RPMI7951 (cell line): ENCODE measurements at places on chromosomes 16 and 17. TPM values are rescaled to one million over a fixed set of nuclear protein-coding genes. Genes with fewer than 3 reads are reported as not detected.

DNA sequence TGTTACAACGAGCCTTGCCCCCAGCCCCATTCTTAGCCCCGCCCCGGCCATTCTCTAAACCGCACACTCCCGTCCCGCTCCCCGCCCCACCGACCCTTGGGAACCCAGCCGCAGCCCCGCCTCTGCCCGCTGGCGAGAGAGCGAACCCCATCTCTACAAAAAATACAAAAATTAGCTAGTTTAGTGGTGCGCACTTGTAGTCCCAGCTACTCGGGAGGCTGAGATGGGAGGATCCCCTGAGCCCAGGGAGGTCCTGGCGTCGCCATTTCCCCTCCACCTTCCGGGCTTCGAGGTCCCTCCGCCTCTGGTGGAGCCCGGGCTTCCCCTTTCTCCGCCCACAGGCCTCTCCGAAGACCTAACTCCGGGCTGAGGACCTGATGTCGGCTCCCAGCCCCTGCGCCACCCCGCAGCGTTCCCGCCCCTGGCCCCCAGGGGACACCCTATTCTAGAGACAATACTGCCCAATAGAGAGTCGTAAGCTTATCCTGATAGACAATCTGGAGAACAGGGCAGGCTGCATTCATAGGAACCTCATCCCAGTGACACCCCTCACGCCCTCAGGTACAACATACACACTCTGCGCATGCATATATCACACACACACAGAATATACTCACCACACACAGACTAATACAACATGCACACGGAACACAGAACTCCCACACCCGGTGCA lies 480 bp upstream of the PROCA1 start:
- no peak for DNase-seq

GRCh38 chr17:9529033-9529700 lies 46.5 kb downstream of the STX8 start:
- peak; percentile 15 for DNase-seq

DNA sequence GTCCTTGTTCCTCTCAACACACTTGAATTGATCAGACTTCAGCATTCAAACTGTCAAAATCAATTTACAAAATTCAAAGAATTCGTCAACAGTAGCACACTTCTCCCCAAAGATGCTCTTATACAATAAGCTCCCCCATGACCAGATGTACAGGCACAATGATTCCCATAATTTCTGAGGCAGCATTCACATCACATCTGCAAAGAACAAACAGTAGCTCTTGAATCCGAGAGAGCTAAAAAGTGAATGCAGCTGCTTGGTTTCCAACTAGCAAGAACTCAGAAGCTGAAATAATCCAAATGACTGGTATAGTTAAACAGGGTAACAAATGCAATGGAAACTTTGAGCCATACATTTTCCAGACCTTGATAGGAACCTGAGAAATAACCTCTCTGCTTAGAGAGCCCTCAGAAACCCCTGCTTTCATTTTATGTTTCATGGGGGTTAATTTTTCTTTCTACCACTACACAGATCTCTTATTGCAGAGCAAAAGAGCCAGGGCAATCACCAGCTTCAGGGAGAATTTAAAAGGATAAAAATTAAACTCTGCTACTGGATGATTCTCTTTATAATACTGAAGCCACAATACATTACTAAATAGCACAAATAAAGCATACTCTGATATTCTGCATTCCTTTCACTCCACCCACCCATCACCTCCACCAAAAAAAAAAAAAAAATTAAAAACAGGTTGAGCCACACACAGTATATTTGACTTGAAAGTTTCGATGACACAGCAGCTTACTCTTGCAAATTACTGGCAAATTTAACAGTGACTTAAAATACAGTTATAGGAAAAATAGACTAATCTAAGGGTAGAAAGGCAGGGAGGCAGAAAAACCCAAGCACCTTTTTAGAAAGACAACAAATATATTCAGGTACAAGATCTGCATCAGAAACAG lies 23.1 kb upstream of the TMEM97 start:
- no peak for DNase-seq

DNA sequence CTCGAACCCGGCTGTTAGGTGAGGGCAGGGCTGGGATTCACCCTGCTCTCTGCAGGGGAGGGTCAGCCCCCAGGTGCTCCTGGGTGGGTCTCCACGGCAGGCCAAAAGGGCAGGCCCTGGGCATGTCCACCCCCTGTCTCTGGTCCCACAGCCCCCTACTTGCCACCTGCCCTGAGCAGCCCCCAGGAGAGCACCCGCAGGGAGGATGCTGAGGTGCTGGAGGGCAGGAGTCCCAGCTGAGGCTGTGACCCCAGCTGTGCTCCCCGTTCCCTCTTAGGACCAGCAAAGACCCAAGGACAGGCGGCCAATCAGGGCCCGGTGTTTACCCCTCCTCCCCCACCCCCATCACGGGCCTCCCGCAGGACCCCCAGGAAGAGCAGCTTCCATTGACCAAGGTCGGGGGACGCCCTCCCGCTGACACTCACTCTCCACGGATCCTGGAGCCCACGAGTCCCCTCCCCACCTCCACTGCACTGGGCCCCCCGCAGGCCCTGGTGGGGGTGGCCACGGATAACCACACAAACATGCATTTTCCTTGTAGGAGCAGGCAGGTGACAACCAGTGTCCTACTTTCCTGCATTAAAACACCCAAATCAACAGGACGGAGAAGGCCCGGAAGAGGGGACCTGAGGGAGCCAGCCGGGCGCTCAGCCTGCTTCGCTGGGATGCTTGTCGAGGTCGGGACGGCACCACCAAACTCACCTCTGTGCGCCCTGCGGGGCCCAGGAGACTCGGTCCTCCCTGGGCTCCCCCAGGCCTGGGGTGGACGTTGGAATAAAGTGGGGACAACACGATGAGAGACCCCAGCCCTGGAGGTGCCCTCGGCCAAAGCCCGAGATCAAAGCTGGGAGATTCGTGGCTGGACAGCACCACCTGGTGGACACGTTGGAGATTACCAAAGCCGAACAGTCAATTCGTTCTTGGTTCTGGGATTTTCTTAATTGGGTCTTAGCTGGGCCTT lies 22.5 kb upstream of the ENPP7 start:
- peak; percentile 17 for DNase-seq

GRCh38 chr17:82108496-82108945 lies 10.5 kb upstream of the FASN start:
- no peak for DNase-seq

- DNase-seq, result peak; percentile 91
These were observed 25.0 kb downstream of the MRC2 start for GRCh38 chr17:62652251-62653001.

DNA sequence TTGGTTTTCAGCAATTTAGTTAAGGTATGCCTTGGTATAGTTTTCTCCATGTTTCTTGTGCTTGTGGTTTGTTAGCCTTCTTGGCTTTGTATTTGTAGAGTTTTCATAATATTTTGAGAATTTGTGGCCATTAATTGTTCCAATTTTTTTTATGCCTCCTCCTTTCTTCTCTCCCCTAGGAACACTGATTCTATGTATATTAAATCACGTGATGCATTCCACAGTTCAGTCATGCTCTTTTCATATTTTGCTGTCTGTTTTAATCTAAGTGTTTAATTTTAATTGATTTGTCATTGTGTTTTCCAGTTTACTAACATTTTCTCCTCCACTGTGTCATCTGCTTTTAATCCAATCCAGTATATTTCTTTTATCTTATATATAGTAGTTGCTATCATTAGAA lies 263.6 kb downstream of the SHISA9 start:
- no peak for DNase-seq

GRCh38 chr17:40888196-40888720 lies 3.2 kb upstream of the KRT20 start:
- no peak for DNase-seq

DNA sequence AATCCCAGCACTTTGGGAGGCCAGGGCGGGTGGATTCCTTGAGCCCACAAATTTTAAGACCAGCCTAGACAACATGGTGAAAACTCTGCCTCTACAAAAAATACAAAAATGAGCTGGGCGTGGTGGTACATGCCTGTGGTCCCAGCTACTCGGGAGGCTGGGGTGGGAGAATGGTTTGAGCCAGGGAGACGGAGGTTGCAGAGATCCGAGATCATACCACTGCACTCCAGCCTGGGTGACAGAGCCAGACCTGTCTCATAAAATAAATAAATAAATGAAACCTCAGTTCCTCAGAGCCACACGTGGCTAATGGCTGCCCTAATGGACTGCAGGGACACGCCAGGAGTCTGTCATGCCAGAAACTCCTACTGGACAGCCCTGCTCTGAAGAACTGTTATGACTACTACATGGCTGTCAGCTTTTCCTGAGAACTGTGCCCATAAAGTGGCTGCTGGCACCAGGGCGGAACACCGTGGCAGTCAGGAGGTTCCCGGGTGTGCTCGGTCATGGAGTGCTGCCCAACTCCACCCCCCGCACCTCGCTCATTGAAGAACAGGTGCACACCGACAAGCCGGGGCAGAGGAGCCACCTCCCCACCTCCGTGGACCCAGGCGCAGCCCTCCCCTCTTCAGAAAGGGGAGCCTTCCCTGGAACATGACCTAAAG lies 4.3 kb downstream of the TMEM11 start:
- DNase-seq, result no peak

DNA sequence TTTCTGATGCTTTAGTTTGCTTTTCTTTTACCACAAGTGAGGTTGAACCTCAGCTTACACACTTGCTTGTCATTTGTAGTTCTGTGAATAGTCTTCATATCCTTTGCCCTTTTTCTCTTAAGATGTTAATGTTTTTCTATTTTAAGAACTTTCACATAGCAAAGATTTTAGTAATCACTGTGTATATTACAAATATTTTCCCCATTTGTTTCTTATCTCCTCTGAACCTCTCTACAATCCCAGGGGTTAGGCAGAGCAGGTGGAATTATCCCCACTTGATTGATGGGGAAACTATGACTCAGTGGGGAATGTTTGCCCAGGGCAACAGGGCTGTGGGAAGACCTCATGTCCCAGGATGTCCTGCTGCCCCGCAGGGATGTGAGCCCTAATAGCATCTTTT lies 11.7 kb upstream of the MYH3 start:
- peak; percentile 26 for DNase-seq

DNA sequence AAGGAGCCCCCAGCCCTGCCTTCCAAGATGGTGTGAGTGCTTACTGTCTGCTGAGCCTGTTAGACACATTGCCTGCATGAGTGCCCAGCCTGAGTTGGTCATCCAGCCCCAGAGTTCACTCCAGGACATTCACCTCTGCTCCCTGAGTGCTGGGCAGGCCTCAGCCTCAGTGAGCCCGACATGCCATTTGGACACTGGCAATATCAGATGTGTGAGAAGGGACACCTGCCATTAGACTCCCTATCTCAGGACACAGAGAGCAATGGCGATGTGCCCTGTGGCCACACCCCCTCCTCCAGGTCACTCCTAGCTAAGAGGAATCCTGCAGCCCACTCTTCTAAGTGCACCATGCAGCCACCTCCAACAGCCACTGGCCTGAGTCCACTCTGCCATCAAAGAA lies 34.7 kb upstream of the CES5A start:
- no peak for DNase-seq

GRCh38 chr17:65694601-65695000 lies 133.2 kb upstream of the AXIN2 start:
- no peak for DNase-seq

DNA sequence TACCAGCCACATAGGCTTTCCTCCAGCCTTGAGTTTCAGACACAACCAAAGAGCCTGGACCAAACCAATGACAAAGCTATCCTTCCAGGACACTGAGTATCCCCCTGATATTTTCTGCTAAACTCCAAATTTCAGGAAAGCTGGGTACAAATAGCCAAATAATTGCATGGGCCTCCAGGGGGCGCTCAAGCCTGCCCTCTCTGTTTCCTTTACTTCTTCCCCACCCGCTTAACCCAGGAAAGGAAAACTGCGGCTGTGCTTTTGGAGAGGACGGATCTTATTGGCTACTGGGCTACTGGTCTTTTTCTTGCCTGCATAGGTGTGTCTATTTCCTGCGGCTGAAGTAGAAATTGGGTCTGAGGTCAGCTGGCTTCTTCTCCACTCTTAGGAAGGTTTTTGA lies 30.1 kb downstream of the GNGT2 start:
- peak; percentile 56 for DNase-seq

GRCh38 chr16:64910356-64910755 lies 211.5 kb downstream of the CDH11 start:
- peak; percentile 80 for DNase-seq

GRCh38 chr17:81386141-81386645 lies 9.1 kb upstream of the BAHCC1 start:
- DNase-seq, result no peak

DNA sequence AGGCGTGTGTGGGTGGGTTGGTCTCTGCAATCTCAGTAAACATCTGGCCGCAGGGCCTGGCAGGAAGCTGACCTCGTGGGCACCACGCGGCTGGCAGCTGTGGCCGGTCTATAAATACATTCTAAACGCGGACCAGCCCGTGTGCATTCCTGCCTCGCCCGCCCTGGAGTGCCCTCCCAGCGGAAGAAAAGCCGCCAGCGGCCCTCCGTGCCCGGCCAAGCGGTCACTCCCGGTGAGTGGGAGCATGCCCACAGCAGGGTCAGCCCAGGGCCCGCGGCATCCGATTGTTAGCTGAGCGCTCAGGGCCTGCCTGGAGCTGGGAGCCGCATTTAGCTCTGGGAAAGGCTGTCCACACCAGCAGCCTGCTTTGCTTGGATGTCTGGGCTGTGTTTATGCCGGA lies 10.3 kb downstream of the ZNF469 start:
- peak; percentile 88 for DNase-seq

DNA sequence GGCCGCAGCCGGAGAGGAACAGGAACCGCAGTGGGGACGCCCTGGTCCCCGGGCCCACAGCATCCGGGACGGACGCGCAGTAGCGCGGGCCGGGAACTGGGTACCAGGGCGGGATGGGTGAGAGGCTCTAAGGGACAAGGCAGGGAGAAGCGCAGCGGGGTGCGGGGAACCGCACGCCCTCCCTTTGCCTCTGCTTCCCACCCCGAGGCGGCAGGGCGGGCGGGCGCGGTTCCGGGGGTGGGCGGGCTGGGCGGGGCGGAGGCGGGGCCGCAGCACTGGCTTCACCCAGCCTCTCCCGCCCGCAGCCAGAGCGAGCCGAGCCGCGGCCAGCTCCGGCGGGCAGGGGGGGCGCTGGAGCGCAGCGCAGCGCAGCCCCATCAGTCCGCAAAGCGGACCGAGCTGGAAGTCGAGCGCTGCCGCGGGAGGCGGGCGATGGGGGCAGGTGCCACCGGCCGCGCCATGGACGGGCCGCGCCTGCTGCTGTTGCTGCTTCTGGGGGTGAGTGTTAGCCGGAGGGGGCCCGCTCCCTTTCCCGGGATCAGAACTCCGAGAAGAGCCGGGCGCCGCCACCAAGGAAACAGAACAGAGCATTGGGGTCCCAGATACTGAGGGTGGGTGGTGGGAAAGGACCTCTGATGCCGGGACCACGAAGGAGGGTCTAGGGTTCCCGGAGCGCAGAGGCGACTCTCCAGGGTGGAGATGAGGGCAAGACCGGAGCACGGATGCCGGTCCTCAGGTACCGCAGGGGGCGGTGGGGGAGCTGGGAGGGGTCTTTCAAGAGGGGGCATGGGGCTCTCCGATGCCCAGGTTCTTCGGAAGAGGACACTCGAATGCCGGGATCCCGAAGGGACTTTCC lies at the start of gene NGFR:
Gene NGFR (plus strand): TSS at position 308 of the 856 bp plus-strand sequence. CDS start 125 bp downstream, at position 433.
- DNase-seq, result peak; percentile 46

GRCh38 chr16:86886651-86887050 lies 308.3 kb downstream of the FOXL1 start:
- DNase-seq, result peak; percentile 49

- DNase-seq, result no peak
These were observed 13.2 kb downstream of the NAGPA start for GRCh38 chr16:5020551-5020950.

ABCA8 gene
- not detected in 2 replicates for total RNA-seq

CLEC16A gene
- total RNA-seq, result 8.7 and 8.8 TPM in 2 replicates

KCTD19 gene
- total RNA-seq, result not detected in 2 replicates

HSD3B7 gene
- total RNA-seq, result 10.9 and 16.3 TPM in 2 replicates

KRTAP2-1 gene
- total RNA-seq, result 0.48 TPM in 1 of 2 replicates, not detected in the other

PCGF2 gene
- total RNA-seq, result 3.8 and 7.6 TPM in 2 replicates

ANKFY1 gene
- 15.3 and 18.4 TPM in 2 replicates for total RNA-seq

KRT24 gene
- total RNA-seq, result not detected in 2 replicates

PARN gene
- total RNA-seq, result 23.8 and 25.4 TPM in 2 replicates

MON1B gene
- total RNA-seq, result 7.4 and 12.0 TPM in 2 replicates
